GM12891 (cell line): ENCODE measurements at places on chromosomes 5 and 9.

DNA sequence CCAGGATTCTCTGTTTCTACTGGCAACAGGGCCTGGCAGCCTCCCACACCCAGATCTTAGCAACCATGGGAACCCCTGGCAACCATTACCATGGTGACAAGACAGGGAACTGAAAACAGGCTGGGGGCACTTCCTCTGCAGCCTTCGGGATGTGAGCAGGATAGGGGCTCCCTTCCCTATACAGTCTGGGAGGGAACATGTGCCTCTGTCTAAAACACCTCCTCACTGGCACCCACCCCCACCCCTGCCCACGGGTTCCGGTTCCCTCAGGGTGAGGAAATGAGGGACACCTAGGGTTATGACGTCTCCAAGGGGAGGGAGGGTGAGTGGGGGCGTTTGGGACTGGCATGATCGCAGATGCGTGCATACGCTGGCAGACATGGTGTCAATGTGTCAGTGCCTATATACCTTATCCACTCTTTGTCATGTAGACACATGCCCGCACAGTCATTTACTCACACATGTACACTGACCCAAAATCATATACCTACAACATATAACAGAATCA, 3.0 kb upstream of the DNAJB5 start:
- DNase-seq = no peak

GRCh38 chr9:112028242-112029221, 131.9 kb downstream of the UGCG start:
- DNase-seq = no peak

DNA sequence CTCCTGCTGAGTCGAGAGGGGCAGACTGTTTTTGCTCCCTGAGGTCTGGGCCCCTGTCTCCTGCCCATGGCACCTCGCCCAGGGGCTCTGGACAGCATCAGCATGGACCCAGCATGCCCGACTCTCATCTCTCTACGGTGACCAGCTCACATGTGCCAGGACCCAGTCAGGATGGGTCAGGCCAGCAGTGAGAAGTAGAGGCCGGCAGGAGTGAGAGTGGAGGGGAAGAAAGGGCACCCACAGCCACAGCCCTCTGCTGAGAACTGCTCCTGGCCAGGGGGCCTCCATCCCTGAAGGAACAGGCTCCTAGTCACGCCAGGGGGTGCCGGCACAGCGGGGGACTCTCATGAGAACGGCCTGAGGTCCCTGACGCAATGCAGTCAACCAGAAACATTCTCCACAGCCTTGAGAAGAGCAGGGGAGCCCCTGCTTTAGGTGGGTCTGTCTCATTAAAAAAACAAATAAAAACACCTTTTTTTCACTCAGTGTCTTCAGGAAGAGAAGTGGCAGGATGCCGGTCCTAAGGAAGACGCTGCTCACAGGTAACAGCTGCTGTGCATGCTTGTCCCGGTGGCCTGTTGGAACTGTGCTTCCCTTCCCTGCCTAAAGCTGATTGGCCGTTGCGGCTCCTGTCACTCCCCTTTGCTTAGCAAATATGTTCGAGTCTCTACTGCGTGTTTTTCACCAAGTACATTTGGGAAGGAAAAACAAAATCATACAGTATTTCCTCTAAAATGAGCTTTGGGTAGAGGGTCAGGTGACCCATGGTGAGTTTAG, 85.7 kb upstream of the FBXW11 start:
- no peak for DNase-seq

DNA sequence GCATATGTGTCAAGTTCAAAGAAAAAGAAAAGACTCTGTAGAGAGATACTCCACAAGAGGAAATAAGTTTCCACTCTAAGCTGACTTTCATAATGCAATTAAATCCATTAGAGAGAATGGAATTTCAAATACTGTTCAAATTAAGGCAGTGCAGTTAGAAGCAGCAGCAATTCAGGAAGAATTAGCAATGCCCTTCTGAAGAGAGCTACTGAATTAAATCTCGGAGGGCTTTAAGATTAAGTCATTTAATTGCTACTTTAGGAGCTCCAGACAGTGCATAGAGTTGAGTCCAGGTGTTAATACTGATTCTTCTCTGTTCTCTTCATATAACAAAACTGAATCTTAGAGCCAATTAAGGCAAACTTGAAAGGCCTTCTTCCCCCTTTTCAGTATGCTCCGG, 8.5 kb downstream of the CDH12 start:
- no peak for DNase-seq

DNA sequence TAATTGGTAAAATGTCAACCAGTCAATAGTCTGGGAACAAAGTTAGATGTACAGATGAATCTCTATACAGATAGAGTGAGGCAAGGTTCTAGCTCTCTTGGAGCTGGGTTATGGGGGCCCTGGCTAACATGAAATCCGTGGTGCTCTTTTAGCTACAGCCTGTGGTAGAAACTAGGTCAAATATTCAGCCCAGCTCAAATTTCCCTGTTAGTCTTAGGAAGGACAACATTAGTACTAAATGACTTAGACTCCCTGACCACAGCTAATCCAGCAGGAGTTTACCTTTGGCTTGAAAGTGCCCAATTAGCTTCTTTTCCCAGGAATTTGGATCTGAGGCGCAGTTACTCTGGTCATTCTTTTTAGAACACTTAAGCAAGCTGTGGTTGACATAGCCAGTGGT, 170.5 kb downstream of the DMRTA1 start:
- no peak for DNase-seq

DNA sequence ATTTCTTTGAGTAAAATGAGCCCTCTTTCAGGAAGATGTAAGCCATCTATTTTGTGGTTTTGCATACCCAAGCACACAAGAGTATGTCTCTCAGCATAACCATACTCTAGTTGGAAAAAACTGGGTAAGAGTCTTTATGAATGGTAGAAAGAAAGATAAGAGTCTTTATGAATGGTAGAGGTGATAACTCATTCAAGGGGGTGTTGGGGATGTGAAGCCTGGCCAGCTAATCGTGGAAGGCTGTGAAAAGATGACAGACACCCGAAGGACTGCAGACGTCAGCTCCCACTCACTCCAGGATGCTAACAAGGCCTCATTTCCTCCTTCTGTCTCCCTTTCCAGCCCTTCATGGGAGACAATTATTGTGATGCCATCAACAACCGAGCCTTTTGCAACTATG, 228.5 kb downstream of the PAPPA start:
- DNase-seq = no peak
